Activated naive CD4-positive, alpha-beta T cell (primary cell): ENCODE measurements at places on chromosomes 16 and 17.

DNA sequence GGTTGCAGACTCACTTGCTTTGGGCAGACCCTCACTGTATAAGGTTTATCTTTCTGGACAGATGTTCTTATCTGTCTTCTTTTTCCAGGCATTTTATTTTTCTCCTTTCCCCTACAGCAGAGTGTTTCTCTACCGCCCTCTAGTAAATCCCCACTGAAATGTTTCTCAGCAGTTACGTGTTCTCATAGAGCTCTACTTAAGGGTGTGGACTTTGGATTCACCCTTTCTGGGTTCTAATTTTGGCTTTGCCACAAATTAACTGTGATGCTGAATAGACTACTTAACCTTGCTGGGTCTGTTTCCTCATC is 2.0 kb downstream of the ADAT1 start:
- no peak for DNase-seq

DNA sequence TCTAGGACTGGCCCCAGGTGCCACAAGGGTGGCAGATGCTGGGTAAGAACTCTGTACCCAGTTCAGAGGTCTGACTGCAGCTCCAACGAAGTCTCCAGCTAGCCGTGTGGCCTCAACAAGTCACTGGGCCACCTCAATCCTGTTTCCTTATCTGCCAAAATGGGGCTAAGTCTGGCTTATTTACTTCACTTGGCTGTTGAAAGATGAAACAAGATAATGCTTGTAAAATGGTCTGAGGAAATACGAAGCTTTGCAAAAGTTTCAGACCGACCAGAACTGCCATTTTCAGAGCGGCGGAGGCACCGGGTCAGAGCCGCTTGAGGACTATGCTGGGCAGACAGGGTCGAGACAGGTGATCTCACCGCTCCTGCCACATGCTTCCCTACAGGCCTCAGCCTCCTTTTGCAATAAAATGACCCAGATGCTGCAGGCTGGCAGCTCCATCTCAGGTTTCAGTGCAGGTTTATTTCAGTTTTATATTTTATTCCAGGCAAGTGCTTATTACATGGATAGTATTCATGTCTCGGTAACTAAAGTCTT is 17.2 kb downstream of the MNT start:
- no peak for DNase-seq

GRCh38 chr17:48153691-48154358 is 46.3 kb downstream of the SNX11 start:
- DNase-seq = no peak

- DNase-seq = no peak
Observed at GRCh38 chr17:32104158-32104557, 38.1 kb upstream of the RHOT1 start.

DNA sequence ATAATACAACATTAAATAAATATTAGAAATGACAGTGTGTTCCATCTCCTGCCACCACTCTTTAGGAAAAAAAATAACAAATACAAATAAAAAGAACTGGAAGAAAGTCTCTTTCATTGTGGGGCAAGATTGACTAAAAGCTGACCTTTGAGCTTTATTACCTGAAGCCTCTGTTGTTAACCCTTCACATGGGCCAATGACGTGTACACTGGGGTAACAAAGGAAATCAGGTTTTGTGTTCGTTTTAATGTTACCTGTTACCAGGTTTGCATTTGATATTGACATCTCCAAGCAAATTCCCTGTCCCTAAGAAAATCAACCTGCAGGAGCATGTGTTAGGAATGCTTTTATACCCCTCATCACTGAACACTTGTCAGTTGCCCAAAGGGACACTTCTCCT is 39.0 kb downstream of the NLK start:
- DNase-seq = no peak

- no peak for DNase-seq
Observed at GRCh38 chr16:58348986-58349385, 43.3 kb upstream of the GINS3 start.

GRCh38 chr16:77767826-77768225 is 20.5 kb upstream of the VAT1L start:
- no peak for DNase-seq

DNA sequence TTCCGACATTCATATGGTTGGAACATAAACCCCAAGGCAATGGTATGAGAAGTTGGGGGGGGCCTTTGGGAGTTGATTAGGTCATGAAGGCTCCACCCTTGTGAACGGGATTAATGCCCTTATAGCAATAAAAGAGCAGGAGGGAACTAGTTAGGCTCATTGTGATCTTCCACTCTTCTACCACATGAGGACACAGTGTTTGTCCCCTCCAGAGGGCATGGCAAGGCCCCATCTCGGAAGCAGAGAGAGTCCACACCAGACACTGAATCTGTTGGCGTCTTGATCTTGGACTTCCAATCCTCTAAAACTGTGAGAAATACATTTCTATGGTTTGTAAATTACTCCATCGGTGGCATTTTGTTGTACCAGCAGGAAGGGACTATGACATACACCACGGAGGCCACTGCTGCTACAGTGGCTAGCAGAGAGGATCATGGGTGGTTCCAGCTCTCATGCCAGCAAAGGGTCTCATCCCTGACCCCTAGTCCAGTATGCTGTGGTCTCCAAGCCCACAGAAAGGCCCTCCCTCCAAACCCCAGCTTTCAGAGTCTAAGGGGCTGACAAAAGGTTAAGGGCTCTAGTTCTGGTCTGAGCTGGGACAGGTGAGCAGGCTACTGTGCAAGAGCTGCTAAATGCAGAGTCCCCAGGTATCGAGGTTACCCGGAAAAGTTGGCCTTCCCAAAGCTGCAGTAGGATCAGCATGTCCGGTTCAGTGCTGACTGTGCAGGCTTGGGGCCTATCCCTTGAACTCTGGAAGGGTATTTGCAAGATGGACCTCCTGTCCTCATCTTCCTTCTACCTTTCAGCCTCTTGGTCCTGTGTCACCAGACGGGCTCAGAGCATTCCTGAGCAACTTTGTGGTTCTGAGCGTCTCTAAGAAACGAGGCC is 12.2 kb downstream of the CCR7 start:
- no peak for DNase-seq

DNA sequence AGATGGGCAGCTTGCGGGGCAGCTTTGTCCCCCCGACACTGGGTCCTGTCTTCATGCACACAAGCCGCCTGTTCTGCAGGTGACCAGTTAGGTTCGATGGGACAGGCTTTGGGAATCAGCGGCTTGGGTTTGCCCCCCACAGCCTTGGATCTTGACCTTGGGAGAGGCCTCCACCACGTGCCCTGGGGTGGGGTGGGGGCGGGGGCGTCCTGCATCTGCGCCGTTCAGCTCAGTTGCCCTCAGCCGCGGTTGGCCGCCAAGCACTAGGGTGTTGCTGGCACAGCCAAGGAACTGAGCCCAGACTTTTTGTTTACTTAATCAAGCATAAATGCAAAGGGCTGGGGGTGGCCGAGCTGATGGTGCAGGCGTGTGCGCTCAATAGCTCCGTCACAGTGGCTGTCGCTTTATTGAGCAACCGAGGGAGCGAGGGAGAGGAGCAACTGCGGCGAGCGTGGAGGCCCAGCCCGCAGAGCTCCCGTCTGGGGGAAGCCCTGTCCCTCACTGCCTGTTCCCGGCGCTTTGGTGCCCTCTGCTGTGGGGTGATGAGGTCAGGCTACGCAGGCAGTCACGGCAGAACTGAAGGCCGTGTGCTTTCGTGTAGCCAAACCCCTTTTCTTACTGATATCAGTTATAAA is 33.9 kb downstream of the JPH3 start:
- peak; percentile 44 for DNase-seq

GRCh38 chr16:46775214-46775613 is 27.1 kb upstream of the MYLK3 start:
- DNase-seq = no peak

DNA sequence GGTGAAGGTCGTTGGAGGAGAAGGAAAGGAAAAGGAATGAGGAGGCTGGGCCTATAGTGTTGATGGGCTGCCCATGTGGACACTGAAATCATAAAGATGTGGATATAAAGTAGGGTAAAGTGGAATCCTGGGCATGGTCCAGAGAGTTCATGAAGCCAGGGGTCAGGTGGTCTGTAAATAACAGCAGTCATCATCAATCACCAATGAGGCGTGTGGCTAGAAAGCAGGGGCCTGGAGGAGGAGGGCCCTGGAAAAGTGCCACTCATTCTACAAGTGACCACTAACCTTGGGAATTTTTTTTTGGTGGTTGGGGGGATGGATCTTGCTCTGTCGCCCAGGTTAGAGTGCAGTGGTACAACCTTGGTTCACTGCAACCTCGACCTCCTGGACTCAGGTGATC is 115.3 kb upstream of the NOL11 start:
- no peak for DNase-seq

GRCh38 chr16:69363281-69363717 is 11.7 kb upstream of the TMED6 start:
- DNase-seq = no peak

- DNase-seq = no peak
Observed at GRCh38 chr17:41018541-41018940, 8.5 kb downstream of the KRTAP1-5 start.
